ENCODE measurements at places on chromosomes 16 and 17.
A peak's percentile ranks its signal among the peaks of the same experiment; 100 is the strongest.

DNA sequence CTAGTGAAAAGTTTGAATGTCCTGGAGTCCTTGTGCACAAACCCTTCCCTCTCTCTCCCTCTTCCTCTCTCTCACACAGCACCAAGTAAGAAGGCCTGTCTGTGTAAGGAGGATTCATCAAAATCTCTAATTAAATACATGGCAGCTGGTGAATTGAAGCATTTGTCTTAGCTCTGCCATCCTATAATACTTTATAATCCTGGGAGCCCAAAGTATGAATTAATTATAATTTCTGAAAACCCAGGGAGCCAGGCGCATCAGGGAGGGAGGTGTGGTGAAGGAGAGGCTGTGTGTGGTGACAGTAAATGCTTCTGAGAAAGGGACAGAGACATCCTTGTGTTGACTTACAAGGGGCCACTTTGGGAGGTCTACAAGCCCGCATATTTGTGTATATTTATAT, 691.4 kb upstream of the EEF2KMT start:
- no peak for DNase-seq

- no peak for DNase-seq
These were observed 3.1 kb upstream of the BAIAP3 start for GRCh38 chr16:1330260-1330914.

- DNase-seq, result no peak
These were observed 70.7 kb downstream of the PRKCA start for GRCh38 chr17:66373079-66373478.

DNA sequence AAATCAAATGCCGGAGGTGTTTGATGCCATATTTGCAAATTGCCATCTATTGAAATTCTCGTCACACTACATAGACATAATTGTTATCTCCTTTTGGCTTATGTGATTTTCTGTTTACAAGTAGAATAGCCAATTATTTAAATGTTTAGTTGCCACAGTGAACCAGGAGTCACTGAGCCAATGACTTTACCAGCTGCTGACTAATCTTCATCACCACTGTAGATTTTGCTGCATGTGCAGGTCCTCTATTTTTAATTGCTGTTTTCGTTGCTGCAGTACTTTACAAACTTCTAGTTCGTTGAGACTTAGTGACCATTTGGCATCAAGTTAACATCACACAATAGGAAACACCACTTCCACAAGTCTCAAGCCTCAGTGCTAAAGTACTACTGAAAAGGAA, 22.8 kb downstream of the ABHD15 start:
- no peak for DNase-seq

DNA sequence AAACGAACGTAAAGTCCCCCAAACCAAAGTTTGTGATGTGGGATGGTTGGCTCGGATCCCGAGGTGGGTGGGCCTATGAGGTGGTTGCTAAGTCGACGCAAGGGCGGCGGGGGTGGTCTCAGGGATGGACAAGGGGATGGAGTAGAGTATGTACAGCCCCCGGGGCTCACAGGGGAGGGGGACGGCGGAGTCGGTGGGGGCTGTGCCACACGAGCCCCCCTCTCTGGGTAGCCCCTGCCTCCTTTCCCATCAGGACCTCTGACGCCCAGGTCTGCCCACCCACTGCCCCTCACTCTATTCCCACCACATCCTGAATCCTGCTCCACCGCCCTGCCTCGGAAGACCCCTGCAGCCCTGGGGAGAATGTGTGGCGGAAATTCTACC, 15.2 kb downstream of the IL34 start:
- peak; percentile 68 for DNase-seq

GRCh38 chr17:36142235-36142634, 34.2 kb downstream of the TBC1D3B start:
- DNase-seq, result no peak

DNA sequence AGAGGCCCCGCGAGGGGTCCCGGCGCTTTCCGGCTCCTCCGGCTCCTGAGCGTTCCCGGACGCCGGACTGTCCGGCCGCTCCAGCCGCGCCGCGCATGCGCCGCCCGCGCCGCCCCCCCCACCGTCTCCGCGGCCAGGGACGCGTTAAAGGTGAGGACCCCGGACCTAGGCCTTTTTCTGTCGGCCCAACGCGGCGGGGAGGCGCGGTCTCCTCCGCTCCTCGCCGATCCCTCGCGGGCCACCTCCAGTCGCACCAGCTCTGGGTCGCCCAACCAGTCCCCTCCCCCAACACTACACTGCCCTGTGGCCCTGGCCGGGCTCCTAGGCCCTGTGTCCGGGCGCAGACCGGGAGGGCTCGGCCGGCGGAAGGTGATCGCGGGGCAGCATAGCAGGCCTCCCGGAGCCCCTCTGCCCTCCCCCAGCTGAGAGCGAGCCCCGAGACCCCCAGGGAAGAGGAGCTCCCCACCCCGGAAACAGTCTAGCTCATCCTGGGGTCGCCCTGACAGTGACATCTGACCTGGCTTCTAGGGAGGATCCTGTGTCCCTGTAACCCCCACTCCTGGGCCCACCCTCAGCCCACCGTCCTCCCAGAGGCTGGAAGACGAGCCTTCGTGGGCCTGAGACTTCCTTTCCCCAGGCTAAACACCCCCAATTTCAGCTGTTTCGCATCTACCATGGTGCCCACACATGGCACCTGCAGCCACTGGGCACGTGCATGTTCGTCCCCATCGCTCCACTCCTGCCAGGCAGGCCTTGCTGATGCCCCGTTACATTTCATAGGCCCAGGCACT, 14.7 kb upstream of the BCAR1 start:
- peak; percentile 48 for DNase-seq

DNA sequence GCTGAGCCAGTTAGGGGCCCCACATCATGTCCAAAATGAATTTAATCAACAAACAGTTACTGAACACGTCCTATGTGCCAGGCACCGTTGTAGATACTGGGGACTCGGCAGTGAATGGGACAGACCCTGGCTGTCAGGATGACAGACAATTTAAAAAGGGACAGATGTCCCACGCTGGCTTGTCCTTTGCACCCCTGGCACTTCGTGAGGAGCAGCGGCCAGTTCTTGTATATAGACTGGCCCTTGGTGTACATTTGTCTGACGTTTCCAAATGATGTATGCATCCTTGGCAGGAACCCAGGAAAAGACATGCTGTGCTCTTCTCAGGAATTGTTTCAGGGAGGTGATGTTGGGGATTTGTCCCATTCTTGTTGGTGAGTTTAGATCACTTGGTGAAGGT, 21.1 kb downstream of the IL4R start:
- no peak for DNase-seq

DNA sequence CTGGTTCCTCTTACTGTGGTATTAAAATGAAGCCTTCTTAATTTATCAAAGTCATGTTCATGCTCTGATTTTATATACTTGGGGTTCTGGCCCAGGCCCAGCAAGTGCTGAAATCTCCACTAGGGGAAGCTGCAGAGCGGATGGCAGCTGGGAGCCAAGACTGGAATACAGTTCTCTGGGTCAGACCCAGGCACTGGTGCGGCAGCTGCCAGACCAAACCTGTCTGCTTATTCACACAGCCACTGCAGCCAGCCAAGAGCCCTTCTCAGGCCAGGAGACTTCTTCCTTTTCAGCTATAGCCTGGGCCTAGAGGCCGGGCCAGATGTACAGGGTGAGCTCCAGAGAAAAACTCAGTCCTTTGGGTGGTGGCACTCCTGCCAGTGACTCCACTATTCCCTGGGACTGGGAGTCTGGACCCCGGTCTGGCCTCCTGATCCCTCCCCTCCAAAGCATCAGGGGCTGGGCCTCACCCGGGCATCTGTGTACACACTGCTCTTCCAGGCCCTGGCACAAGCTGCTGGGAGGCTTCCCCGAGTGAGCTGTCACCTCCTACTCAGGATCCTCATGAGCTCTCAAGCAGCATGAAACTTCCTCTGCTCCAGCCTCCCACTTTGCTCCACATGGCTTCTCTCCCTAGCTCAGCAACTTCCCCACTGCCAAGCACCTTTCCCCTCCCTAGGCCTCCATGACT, 24.4 kb downstream of the ATP6V0D1 start:
- DNase-seq, result peak; percentile 78

DNA sequence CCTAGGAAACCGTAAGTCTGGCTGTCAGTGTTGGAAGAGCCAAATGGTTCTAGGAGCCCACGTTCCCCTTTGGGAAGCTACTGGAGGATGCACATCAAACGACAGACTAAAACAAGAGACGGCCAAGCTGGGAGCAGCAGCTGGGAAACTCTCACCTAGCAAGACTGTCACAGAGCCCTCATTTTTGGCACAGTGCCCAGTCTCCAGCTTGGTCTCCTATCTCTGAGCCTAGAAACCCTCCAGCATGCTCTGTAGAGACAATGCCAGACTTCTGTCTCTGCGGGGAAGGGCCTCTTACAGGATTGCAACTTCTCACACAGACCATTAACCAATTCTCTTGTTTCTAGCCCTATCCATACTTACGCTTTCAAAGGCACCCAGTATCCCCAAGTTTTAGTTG, 23.5 kb downstream of the GTF3C1 start:
- no peak for DNase-seq

- DNase-seq, result no peak
These were observed 217.6 kb upstream of the CPHXL start for GRCh38 chr16:75943705-75944514.

GRCh38 chr16:1088295-1089170, 7.5 kb downstream of the C1QTNF8 start:
- DNase-seq, result no peak
